ENCODE measurements at places on chromosomes 6 and 20. TPM values are rescaled to one million over a fixed set of nuclear protein-coding genes. Genes with fewer than 3 reads are reported as not detected.

DNA sequence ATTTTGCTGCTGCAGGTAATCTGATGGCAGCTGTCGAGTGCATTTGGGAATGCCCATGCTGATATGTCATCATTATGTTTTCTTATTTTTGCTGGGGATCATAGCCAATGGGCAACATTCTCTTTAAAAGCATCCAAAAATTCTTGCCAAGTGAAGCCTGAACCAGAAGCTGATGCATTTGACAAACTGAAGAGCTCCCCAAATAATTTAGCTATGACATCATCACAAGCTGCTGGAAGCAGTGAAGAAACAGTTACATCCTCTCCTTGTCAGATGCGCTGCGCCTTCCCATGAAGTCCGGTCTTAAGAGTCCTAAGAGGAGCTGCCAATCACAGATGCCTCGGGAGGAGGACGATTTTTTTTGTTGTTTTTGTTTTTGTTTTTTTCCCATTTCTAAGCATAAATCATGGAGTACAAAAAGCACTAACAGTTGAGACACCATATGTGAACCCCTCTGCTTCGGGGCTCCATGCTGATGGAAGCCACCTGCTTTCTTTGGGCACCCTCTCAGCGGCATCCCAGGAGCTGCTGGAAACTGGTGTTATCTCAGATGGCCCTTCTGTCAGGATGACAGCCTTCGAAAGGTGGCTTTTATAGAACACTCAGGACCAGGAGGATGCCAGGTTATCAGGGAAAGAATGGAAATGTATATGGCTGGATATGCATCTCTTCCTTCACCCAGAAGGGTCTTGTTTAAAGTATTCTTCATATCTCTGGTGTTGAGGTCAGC is 56.1 kb upstream of the FOXQ1 start:
- DNase-seq, result no peak
- no peak overlapping the region for H3K4me3 ChIP-seq
- H3K4me1 ChIP-seq, result no peaks in the 10 kb centered on the region

The PPP1R14C gene
- not detected for total RNA-seq

The KHDRBS2 gene
- not detected for total RNA-seq

The TSPO2 gene
- total RNA-seq, result not detected

DNA sequence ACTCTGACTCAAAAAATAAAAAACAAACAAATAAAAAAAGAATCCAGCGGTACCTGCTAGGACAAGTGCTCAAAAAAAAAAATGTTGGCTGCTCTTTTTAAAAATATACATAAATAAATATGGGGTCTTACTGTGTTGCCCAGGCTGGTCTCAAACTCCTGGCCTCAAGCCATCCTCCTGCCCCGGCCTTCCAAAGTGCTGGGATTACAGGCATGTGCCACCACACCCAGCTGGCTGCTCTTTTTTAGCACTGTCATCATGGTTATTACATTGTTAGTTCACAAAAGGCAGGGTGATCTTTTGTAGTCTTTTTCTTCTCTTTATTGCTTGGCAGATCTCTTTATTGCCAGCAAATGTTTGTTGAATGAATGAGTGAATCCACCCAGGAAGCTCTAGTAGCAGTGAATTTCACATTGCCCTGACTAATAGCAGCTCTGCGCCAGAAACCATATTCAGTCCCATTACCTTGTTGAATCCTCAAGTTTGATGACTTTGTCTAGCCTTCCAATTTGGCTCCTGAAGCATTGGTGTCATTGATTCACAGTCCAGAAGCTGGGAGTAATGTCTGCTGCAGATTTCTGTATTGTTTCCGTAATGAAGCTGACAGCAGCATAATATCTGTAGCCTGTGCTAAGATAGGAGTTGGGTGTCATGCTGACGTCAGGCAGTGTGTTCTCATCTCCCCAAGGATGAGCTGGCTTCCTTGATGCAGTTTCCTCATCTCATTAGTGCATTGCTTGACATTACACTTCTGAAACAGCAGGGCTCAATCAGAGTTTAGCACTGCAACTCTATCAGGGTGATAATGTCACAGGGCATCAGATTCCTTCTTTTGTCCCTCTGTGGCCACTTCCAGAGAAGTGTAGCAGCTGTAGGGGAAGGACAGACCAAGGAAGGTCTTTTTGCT is 84.9 kb upstream of the TGM3 start:
- H3K36me3 ChIP-seq, result no peaks in the 10 kb centered on the region
- H3K27me3 ChIP-seq, result peaks cover 14% of the 10 kb centered on the region
- no peak for DNase-seq
- H3K4me3 ChIP-seq, result no peak overlapping the region
- no peaks in the 10 kb centered on the region for H3K4me1 ChIP-seq
- no peak overlapping the region for H3K27ac ChIP-seq

DNA sequence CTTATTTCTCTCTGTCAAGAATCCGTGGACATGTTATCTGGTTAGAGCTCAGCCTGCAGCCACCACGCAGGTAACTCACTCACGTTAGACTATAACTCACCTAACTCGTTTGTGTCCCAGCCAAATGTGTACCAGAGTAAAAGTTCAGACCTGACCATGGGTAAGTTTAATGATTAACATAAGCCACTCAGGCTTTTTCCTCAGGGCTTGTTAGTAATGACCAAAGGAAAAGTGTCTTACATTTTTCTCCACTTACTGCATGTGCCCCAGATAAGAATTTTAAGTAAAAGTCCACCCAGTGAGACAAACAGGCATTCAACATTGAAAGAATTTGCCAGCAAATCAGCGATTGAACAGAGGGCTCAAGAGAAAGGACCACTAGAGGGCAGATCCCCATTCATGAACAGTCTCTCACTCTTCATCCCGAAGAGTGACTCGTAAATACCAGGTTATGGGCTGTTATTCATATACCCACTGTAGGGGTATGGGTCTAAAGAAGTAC is at the start of gene PKHD1:
Gene PKHD1, minus strand, starts transcription at position 116 of the 502 bp plus-strand sequence. CDS start 2,680 bp downstream, outside the sequence.
- no peaks in the 10 kb centered on the region for H3K4me1 ChIP-seq
- DNase-seq, result no peak
- peaks cover 8% of the 10 kb centered on the region for H3K27me3 ChIP-seq
- no peaks in the 10 kb centered on the region for H3K36me3 ChIP-seq
- no peak within 1 kb of the TSS for H3K4me3 ChIP-seq

GRCh38 chr6:109184638-109185037 is 89.3 kb downstream of the CEP57L1 start:
- no peak for DNase-seq
- H3K27me3 ChIP-seq, result peaks cover 42% of the 10 kb centered on the region
- no peaks in the 10 kb centered on the region for H3K4me1 ChIP-seq
- no peaks in the 10 kb centered on the region for H3K36me3 ChIP-seq
- no peak overlapping the region for H3K27ac ChIP-seq
- no peak overlapping the region for H3K4me3 ChIP-seq

The C20orf141 gene
- total RNA-seq, result not detected

GRCh38 chr6:107308677-107309076 is 150.7 kb downstream of the PDSS2 start:
- H3K36me3 ChIP-seq, result no peaks in the 10 kb centered on the region
- no peak for DNase-seq
- no peak overlapping the region for H3K27ac ChIP-seq
- peaks cover 5% of the 10 kb centered on the region for H3K4me1 ChIP-seq
- H3K27me3 ChIP-seq, result no peaks in the 10 kb centered on the region
